ENCODE measurements at places on chromosomes 7 and 10.

DNA sequence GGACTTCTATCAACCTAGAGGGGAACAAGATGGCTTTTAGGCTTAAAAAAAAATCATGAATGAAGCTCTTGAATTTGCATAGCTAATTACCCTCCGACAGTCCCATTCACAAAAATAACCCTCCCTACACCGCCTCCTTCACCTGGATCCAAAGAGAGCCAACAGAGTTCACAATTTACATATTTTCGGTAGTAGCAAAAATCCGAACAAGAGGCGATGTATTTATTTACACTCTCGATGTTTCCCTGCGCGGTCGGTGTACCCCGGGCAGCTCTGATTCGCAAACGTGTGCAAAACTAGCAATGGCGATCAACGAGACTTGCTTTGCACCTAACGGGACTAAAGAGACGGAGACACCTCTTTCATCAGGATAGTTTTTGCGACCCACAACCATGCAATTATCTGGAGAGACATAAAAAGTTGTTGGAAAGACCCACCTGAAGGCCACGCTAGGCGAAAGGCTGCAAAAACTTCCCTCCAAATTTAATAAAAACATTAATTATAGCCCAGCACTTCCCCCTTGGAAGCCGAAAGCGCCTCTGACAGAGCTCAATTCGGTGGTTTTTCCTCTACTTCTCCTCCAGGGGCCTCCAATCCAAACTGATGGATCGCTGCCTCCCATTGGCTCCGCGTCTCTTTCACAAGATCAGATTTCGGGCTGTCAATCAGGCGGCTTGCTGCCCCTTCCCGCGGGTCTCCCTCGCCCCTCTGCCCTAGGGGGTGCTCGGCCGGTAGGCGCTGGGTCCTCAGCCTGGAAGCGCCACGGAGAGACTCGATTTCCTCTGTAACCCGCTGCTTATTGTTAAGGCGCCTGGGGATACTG, at the start of gene ETV1:
Gene ETV1 (minus strand): TSS at position 541 of the 823 bp plus-strand sequence. CDS start 614 bp downstream, outside the sequence.
- peak; percentile 89 for DNase-seq

DNA sequence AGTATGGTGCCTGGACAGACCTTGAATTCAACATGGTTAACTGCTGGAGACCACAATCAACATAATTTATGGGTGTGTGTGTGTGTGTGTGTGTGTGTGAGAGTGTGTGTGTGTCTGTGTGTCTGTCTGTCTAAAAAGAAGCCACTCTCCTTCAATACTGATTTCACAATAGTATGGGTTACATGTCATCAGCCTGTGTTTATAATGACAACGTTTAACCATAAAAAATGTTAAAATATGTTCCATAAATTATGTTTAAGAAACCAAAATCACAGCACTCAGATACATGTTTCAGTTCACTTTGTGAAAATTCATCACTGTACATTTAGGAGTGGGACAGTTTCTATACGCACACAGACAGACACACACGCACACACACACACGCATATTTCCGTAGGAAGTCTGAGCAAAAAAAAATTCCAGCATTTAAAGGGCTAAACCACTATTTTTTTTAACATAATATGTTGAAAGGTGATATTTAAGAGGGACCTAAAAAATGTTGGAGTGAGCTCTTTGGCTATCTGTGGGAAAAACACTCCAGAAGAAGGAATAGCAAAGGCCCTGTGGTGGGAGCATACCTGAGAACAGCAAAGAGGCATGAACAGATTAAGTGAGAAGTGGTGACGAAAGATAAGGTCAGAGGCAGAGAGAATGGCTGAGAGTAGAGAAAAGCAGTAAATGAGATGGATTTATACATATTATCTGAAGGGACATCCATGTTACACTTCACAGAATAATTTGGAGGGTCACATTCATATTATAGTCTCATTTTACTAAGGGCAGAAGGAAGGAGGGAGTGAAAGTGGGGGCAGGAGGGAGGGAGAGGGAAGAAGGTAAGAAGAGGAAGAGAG, 10.9 kb downstream of the PDZD8 start:
- no peak for DNase-seq

DNA sequence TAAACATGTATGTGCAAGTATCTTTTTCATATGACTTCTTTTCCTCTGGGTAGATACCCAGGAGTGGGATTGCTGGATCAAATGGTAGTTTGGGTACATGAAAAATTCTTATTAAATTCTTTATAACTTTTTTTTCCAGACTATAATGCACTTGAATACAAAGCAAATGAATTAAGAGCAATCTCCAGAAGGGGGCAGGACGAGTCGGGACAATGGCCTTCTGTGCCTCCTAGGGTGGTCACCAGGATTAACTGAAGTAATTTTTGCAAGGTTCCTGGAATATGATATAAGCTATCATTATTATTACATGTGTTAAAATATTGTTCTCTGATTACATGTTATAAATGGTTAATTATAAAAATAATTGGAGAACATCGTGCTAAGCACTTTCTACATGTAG, 127.2 kb downstream of the PPP1R17 start:
- no peak for DNase-seq

GRCh38 chr7:141975806-141976523, 2.4 kb upstream of the TAS2R38 start:
- DNase-seq: peak; percentile 22

- no peak for DNase-seq
These were observed 187.2 kb downstream of the POU6F2 start for GRCh38 chr7:39164887-39165286.

DNA sequence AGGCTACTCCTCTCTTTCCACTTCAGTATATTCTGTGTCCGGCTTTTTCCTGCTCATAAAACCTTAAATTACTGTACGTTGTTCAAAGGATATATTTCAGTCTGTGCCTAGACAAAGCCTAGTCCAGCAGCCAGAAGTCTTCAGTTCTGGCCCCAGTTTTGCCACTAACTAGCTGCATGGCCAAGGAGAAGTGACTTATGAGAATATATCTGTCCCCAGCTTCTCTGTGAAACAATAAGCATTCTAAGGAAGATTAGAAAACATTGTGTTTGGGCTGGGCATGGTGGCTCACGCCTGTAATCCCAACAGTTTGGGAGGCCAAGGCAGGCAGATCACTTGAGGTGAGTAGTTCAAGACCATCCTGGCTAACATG, 105.0 kb upstream of the HDAC9 start:
- DNase-seq: no peak

GRCh38 chr7:18872344-18872743, 245.1 kb downstream of the TWIST1 start:
- DNase-seq: no peak

GRCh38 chr7:80666376-80666775, 27.9 kb downstream of the CD36 start:
- no peak for DNase-seq

GRCh38 chr7:13904689-13905088, 84.8 kb downstream of the ETV1 start:
- DNase-seq: no peak

DNA sequence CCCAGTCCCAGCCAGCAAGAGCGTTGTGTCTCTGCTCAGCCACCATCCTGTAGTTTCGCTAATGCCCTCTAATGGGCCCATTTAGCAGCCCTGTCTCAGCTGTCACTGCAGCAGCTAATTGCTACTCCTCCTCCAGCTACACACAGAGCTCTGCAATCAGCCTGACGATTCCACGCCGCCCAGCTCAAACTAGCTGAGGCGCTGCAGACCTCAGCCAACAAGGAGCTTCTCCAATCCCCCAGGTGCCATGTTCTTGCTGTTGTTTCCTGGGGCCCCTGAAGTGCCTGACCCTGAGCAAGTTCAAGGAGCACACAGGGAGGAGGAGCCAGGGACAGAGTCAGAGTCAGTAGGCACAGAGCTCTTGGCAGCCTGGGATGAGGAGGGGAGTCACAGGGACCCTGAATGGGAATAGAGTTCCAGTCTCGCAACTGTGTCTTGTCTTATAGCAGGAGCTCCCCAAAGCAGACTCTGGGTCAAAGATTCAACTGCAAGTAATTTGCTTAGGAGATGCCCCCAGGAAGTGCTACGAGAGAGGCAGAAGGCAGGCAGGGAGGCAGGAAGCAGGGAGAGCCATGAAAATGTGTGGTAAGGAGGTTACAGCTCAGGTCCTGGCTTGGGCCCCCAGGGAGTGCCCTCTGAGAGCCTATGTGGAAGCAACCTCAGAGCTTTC, 135.8 kb upstream of the UNC5B start:
- no peak for DNase-seq
